RWPE2 (cell line): ENCODE measurements at places on chromosomes 7 and 10.

DNA sequence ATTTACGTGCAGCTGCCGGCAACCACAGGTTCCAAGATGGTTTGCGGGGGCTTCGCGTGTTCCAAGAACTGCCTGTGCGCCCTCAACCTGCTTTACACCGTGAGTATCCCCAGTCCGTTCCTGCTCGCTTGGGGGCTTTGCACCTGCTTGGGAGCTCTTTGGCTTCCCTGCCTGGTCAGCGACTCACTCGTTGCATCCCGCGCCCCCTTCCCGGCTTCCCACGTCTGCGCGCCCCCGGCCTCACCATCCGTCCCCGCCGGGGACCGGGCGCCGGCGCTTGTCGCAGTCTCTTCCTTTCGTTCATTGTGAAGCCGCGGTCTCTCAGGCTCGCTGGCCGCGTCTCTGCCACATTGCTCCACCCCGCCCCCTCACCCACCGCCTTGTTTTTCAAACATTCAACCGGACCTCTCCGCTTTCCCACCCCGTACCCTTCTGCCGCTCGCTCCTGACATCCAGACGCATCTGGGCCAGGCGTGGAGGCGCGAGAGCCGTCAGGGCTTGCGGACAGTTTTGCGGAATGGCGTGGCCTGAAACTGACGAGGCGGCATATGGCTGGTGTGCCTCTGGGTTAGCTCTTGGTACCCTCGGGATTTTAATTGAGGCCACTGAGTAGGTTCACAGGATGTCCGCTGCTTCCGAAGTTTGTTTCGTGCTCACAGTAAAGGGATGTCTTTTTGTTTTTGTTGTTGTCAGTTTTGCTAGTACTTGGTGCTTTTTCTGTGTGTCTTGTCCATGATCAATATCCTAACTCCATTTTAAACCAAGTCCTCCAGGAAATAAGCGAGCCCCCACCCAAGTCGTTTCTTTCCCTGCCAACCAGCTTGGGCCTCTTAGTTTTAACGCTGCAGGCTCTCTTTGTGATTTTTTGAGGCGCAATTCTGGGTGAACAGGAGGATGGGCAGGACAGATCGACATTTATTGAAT is 639 bp downstream of the TSPAN13 start:
- DNase-seq: peak; percentile 61

DNA sequence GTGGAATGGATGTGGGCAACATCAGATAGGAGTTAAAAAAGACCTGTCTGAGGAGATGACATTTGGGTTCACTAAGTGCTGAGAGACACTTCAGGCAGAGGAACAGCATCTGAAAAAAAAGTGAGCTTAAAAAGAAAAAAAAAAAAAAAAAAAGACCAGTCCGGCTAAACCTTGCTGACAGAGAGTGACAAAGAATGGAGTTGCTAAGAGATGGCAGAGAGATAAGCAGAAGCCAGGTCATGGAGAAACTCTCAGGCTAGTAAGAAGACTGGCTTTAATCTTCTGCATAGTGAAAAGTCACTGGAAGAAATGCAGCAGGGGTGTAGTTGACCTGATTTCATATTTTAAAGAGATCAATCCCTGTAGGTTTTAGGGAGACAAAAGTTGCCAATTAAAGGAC is 711.1 kb upstream of the SEMA3D start:
- DNase-seq: no peak

GRCh38 chr10:13909516-13910258 is 322.9 kb downstream of the PRPF18 start:
- no peak for DNase-seq

- DNase-seq: no peak
These were observed 44.8 kb upstream of the BAMBI start for GRCh38 chr10:28632584-28632945.

DNA sequence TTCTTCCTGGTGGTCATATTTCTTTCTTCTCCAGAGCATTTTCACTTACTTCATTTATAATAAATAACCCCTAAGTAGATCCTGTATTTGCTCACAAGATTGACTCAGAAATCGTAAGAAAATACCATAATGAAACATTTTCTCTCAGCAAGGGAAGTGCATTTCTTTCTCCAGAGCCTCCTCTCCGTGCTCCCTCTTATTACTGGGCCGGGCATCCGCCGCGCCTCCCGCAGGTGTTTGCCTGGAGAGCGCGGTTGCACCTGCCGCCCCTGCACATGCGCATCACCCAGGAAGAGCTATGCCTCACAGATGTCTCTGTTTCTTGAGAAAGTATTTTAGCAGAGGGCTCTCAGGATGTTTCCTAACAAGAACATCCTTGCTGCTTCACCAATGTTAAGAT is 509.2 kb downstream of the TCERG1L start:
- no peak for DNase-seq

- no peak for DNase-seq
These were observed 75.6 kb downstream of the MYOF start for GRCh38 chr10:93406364-93407145.

DNA sequence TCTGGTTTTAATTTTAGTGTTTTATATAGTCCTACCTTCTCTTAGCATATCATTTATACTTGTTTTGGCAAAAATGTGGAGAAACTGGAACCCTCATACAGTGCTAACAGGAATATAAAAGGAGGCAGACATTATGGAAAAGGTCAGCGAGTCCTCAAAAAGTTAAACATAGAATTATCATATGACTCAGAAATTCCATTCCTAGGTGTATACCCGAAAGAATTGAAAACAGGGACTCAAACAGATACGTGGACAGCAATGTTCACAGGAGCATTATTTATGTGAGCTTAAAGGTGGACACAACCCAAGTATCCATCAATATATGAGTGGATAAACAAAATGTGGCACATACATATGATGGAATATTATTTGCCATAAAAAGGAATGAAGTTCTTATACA is 51.5 kb downstream of the VAX1 start:
- no peak for DNase-seq
